ENCODE measurements at places on chromosomes 5 and 9.

DNA sequence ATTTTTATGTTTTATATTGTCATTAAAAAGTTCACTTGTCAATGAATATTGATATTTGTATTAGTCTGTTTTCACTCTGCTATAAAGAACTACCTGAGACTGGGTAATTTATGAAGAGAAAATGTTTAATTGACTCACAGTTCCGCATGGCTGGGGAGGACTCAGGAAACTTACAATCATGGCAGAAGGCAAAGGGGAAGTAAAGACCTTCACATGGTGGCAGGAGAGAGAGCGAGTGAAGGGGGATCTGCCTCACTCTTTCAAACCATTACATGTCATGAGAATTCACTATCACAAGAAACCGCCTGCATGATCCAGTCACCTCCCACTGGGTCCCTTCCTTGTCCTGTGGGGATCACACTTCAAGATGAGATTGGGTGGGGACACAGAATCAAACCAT lies 27.4 kb downstream of the SRD5A1 start:
- DNase-seq = no peak

- DNase-seq = no peak
Observed at GRCh38 chr9:136910197-136910900, 24.0 kb downstream of the TRAF2 start.

DNA sequence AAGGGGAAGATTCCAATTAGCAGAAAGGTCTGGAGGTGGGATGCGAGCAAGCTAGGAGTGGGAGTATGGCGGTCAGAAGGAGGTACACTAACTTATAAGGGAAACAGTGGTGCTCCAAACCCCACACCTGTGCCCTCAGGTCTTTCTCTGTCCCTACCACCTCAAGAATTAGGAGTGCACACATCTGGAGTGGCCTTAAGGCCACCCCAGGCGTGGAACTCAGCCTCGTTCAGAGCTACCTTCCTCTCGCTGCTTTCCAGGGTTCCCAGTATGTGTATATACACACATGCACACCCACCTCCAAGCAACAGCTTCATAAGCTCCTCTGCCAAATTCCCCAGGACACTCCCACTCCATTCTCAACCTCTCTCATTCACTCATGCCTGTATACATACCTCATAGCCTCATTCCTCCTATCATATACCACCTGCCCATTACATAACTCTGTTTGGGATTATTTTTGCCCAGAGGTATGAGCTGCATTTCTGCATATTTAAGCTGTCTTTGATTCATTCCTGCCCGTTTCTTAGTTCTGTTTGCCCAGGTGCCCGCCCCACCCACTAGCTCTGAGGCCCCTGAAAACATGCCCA lies 118.7 kb downstream of the PSD2 start:
- DNase-seq = no peak

DNA sequence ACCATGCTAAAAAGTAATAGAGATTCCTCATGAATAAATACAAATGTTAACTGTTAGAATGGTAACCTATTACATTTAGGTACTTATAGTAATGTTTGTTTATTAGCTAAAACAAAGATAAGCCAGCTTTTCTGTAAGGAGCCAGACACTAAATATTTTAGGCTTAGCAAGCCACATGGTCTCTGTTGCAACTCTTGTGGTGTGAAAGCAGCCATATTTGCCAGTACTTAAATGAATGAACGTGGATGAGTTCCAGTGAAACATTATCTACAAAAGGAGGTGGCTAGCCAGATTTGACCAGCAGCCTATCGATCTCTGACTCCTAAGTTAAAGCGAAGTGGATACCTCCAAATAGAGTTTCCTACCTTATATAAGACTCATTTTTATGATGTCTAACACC lies 331.6 kb downstream of the CDH12 start:
- DNase-seq = peak; percentile 5

GRCh38 chr5:17966640-17967402 lies 332.6 kb downstream of the TAF11L14 start:
- DNase-seq = no peak

DNA sequence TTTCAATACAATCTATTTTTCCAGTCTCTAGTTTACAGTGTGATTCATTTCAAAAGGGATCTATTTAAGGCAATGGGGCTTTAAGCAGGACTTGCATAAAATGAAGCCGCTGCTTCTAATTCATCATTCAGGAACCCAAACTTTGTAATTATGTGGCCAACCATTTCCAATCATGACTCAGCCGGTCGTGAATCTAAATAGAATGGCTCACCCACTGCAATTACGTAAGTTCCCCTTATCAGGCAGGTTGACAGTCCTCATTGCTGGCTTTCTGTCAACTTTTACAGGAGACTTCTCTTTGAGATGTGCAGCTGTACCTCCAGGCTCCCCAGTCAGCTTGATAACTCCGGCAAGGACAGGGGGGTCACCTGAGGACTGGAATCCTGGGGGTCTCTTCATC lies 152.8 kb upstream of the DAP start:
- peak; percentile 95 for DNase-seq

DNA sequence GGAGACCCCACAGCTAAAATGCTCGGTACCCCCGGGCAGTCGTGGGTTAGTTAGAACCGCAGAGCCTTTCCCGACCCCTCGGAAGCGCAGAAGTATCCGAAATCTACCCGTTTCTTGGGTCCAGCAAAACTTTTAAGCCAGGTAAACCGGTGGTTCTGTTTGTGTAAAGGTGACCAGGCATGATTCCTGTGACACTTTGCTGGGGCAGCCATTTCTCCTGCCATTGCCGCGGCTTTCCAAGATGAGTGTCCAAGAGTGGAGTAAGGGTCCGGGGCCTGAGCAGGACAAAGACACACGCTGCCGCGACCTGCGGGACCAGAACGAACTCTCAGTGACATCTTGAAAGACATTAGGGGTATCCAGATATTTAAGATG lies 655 bp downstream of the MARVELD2 start:
- no peak for DNase-seq

- no peak for DNase-seq
Observed at GRCh38 chr5:10377081-10377480, 23.6 kb downstream of the MARCHF6 start.

- no peak for DNase-seq
Observed at GRCh38 chr5:172906888-172907287, 52.3 kb upstream of the RPL26L1 start.

All from fibroblast of skin of right quadriceps (primary cell).